H9 (cell line): ENCODE measurements at places on chromosomes 3 and 15.

- DNase-seq = no peak
Observed at GRCh38 chr15:60062826-60063225, 58.7 kb downstream of the FOXB1 start.

DNA sequence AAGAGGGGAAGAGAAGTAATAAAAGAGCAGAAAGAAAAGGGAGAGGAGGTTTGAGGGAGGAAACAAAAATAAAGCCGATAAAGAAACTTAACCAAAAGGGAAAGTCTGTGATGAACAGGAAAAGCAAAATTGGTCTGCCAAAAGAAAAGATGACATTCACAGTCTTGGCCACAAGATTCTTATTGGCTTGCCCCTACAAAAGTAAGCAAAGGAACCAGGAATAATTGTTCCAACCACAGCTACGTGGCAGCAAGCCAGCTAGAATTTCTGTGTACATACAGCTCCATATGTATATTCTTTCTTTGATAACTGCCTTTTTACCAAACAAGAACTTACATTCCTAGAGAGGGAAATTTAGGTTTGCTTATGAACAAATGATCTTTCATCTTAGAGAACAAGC, 79.6 kb downstream of the MLH1 start:
- no peak for DNase-seq

DNA sequence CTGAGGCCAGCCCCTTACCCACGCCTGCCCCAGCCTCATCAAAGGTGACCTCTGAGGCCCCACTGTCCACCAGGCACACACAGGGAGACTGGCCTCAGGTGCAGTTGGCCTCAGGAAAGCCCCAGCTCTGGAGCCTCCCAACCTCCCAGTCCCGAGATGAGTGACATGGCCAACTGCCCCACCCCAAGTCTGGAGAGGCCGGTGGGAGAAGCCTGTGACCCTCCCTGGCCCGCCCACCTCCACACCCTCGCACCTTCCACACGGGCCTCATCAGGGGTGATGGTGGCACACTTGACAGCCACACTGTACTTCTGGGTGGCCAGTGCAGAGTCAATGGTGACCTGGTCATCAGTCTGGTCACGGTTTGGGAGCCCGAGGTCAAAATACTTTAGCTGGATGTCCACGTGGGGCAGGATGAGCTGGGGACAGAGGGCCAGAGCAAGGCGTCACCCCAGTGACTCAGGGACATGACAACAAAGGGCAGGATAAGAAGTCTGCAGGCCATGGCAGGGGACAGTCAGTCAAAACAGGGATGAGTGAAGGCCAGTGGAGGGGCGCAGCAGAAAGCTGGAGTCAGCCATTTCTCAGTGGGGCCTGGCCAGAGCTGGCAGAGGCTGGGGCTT, 11.9 kb downstream of the IDH2 start:
- DNase-seq = no peak

DNA sequence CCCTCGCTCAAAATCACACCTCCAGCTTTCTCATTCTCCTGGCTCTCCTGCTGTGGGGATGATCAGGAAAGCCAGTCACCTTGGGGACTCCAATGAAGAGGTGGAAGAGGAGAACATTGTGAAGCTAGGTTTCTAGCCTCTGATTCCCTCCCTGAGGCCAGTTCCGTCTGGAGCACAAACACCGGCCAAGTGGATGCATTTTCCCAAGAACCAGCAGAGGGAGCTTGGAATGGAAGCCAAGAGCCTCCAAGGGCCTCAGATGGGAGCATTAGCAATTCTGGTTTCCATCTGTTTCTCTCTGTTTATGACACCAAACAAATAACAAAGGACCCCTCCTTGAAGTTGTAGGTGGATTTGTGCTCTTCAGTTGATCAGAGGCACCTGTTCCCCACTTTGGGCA, 40.6 kb upstream of the NMNAT3 start:
- DNase-seq = peak; percentile 65

GRCh38 chr3:126921085-126921824, 61.7 kb upstream of the PLXNA1 start:
- no peak for DNase-seq
